Transverse colon (tissue), 4 donors: ENCODE measurements at places on chromosomes 3 and 15. TPM values are rescaled to one million over a fixed set of nuclear protein-coding genes. Genes with fewer than 3 reads are reported as not detected.

The ITGB5 gene
- total RNA-seq, result 572 TPM

- no peak for DNase-seq
Measured at GRCh38 chr15:77904901-77905300, 172.6 kb downstream of the TBC1D2B start.

GRCh38 chr15:52731732-52732470, 52.7 kb upstream of the ATOSA start:
- DNase-seq, result no peak

DNA sequence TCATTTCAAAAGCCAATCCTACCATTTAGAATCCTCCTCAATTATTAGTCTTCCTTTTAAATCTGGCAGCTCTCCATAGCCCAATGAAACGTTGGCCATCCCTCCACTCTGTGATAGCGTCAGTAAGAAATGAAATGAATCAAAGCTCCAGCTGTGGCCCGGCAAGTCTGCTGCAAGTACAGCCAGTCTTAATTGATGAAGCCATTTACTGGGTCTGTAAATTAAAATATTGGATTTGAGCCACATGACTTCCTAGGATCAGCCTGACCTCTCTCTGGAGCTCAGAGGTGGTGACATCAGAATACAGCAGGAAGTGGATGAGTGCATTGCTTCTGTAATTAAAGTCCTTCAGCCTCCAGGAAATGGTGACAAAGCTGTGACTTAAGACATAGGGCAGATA, 347.0 kb upstream of the LMCD1 start:
- no peak for DNase-seq

GRCh38 chr3:21274079-21274571, 476.9 kb downstream of the ZNF385D start:
- DNase-seq, result no peak

GRCh38 chr15:79315623-79316328, 4.9 kb downstream of the TMED3 start:
- no peak for DNase-seq

DNA sequence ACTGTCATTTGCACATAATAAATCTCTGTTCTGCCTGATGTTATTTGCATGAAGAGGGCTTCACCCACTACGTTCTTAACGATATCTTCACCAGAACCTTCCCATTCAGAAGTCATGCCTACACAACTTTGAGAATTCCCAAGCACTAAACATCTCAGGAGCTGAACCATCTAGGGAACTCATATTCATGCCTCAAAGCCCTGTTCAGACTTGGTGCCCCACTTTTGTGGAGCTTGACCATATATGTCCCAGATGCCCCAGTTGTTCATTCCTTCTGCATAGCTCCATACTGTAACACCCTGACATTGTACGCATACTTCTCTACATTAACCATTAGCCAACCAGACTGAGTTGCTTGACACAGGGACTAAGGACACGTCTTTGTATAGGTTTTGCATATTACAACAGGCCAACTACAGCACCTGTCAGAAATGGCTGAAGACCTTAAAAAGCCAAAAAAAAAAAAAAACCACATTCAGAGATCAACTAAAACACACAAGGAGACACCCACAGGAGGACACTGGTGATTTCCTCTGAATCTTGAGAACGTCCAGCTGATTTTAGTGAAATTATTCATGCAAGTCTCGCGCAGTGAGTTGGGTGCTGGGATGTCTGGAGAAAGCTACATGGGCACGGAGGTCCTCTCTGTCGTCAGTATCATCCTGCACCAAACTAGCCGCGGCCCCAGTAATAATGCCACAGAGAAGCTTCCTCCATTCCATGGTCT, 141.4 kb downstream of the FOXP1 start:
- no peak for DNase-seq

GRCh38 chr15:101407439-101407838, 82.1 kb downstream of the PCSK6 start:
- no peak for DNase-seq

DNA sequence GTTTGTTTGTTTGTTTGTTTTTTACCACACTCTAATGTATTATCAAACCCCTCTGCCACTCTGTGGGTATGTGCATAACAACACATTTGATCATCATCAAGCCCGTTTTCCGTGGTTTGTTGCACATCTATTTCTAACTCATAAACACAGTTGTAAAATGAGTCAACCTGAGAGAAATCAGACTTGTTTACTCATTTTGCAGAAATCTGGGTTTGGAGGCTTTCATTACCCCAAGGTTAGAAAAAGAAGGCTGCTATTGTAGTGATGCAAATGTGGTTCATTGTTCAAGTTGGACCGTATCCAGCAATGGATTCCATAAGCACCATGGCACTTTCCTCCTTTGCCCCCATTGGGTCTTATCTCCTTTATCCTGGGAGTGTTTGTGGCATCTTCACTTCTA, 353.2 kb upstream of the SOX2 start:
- no peak for DNase-seq

The CEP19 gene
- total RNA-seq, result 0.32 TPM

- no peak for DNase-seq
Measured at GRCh38 chr3:189652042-189652441, 20.9 kb downstream of the TP63 start.

- DNase-seq, result peak; percentile 30
Measured at GRCh38 chr3:192916371-192917027, 1.2 kb downstream of the MB21D2 start.

The PARL gene
- total RNA-seq, result 61.3 TPM

GRCh38 chr15:31322504-31322903, 4.1 kb upstream of the KLF13 start:
- DNase-seq, result no peak

DNA sequence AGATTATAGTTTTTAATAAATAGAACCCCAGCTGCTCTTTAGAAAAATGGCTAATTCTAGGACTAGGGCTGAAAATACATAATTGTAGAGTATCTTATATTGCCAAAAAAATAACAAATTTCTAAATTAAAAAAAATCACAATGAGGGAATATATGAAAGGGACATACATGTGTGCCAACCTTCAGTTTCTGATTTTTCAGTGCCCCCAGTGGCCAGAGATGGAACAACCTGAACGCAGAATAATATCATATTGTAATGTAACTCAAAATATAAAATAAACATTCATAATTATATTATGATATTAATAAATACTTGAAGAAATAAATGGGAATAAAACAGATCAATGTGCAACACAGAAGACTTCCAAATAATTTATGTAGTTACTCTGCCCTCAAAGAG, 460.5 kb downstream of the ZNF385D start:
- DNase-seq, result no peak

DNA sequence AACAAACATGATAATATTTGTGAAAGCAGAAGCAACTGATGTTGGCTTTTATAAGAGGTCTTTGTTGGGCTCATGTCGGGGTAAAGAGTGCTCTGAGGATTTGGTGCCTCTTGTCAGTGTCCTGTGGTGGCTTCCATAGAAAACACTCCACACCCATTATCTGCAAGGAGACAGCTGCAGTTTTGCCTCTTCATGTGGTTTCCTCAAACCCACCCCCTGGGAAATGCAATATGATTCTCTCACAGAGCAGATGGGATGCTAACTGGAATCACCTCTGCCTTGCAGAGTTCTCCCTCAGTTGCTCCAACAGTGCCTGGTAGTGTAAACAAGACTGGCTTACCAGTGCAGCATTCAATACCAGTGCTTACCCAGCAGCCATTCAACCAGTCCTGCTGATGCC, 771.4 kb upstream of the CFAP20DC start:
- no peak for DNase-seq
